Cerebellum (tissue), 4 donors: ENCODE measurements at places on chromosomes 12 and 14. TPM values are rescaled to one million over a fixed set of nuclear protein-coding genes. Genes with fewer than 3 reads are reported as not detected.

Gene MARS1
- total RNA-seq, result 82.4 TPM

Gene GSG1
- total RNA-seq, result not detected

Gene TMEM132D
- 22.0 TPM for total RNA-seq

Gene MYH6
- total RNA-seq, result 0.09 TPM

Gene RASSF8
- total RNA-seq, result 33.8 TPM

Gene TAS2R20
- 19.2 TPM for total RNA-seq

Gene ANKRD33
- 0.09 TPM for total RNA-seq

Gene PIANP
- total RNA-seq, result 1.7 TPM

Gene SLCO1B1
- not detected for total RNA-seq

Gene TPH2
- 1.00 TPM for total RNA-seq

Gene CISTR
- total RNA-seq, result not detected

Gene ASCL1
- 14.0 TPM for total RNA-seq

Gene TRIM9
- 83.6 TPM for total RNA-seq

Gene LARP4
- total RNA-seq, result 45.8 TPM

Gene BMP4
- 1.9 TPM for total RNA-seq

Gene EML1
- 26.8 TPM for total RNA-seq

Gene KRT73
- total RNA-seq, result not detected

Gene AMDHD1
- 0.54 TPM for total RNA-seq

Gene CSRP2
- 50.0 TPM for total RNA-seq

Gene FAM186B
- 0.18 TPM for total RNA-seq

Gene LRP1-AS
- total RNA-seq, result not detected

Gene SPX
- total RNA-seq, result 1.5 TPM

Gene B4GALNT1
- total RNA-seq, result 36.3 TPM

Gene ATL1
- 57.2 TPM for total RNA-seq

Gene STAC3
- 0.54 TPM for total RNA-seq

Gene SLC17A8
- 8.8 TPM for total RNA-seq

Gene WDR20
- 36.5 TPM for total RNA-seq

Gene CCDC60
- not detected for total RNA-seq

Gene BTBD6
- 25.7 TPM for total RNA-seq
